ENCODE measurements at places on chromosomes 6 and 20.

DNA sequence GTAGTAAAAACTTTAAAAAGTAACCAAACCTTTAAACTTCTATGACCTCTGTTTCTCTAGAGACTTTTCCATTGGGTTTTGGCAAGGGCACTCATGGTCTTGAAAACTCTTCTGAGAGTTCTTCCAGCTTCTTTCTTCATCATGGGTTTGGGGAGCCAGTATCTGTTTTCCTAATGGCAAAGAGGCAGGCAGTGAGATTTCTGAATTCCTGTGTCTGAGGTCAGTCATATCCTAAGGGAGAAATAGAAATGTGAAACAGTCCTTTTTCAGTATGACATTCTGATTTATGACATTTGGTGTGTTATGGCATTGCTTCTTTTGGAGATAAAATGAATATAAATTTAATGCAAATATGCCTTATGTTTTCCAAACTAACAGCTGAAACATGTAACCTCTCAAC, 518.5 kb upstream of the MARCKS start:
- no peak for DNase-seq

DNA sequence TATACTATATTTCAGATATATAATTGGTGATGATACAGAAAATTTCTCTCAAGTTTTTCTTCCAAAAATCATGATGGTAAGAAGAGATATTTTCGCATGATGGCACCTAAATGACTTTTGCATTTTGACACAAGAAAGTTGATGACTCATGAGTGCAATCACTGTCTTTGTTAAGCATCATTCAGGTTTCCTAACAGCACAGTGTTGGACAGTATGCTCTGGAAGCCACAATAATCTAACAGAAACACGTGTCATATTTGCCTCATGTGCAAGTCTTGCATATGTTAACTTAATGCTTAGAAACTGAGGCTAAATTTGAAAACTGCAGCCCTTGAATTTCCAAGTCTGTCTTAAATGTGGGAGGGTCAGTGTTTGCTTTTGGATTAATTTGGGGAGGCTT, 533.5 kb downstream of the LMBRD1 start:
- no peak for DNase-seq

- DNase-seq = no peak
Observed at GRCh38 chr20:48734104-48734749, 93.6 kb downstream of the PREX1 start.

GRCh38 chr6:151452750-151453427, 963 bp upstream of the RMND1 start:
- DNase-seq = peak; percentile 8

DNA sequence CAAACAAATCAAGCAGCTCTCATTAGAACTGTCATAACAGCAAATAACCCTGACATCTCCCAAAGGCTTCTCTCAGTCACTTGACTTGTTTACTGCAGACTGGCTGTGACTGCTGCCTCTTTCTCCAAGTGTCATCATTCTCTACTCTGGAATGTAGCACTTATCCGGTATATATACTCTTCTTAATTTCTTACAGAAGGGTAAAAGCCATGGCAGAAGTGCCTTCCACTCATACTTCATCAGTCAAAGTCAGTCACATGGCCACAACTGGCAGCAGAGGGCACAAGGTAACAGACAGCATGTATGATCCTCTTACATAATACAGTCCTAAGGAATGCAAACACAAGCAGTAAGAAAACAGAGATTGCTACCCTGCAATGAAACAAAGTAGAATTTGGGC, 9.3 kb downstream of the NAPB start:
- DNase-seq = no peak

DNA sequence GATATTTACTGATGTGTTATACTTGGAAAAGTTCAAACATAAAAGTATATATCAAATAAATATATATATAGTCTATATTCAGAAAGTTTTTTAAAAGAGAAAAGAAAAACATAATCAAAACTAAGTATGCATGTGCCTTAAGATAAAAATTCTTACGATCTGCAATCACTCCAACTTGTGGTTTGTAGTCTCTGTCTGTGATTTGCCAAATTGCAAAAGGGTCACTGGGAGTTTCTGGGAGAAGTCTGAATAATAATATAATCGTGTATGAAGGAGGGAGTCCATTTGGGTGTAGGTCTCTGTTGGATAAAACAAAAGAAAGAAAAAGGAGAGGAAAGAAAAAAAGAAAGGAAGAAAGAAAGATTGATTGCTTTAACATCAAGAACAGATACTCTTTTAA, 92.4 kb downstream of the COL12A1 start:
- DNase-seq = no peak

GRCh38 chr6:168524571-168525001, 83.6 kb downstream of the SMOC2 start:
- no peak for DNase-seq

GRCh38 chr6:64334636-64335035, 699.0 kb downstream of the PHF3 start:
- no peak for DNase-seq

DNA sequence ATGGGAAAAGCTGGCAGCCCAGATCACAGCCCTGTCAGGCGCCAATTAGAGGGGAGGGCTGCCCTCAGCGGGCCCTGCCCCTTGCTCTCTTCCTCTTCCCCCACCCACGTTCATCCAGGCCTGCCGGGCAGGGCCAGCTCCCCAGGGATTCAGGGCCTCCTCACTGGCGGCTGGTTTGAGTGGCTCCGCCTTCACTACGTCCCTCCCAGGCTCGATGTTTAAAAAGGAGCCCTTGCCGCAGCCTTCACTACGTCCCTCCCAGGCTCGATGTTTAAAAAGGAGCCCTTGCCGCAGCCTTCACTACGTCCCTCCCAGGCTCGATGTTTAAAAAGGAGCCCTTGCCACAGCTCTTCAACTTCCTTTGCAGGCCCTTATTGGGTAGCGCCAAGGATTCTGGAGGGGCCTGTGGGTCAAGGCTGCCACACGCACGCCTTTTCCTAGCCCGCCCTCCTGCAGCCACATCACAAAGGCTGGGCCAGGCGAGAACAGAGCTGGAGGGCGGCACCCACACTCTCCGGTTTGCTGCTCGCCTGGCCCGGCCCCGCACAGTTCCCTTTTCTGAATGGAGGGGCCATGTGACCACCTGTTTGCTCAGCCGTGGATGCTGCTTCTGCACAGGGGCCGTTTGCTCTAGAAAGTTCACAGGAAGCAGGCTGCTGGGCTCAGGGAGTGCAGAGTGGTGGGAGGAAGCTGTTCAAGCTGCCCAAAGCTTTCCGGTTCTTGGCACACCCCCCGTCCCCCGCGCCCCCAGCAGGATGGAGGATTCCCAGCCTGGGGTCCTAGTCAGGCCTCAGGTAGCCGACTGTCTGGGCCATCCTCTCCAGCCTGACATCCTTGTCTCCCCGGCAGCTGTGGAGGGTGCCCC, 1.6 kb downstream of the SLC17A9 start:
- DNase-seq = peak; percentile 85

GRCh38 chr20:33675136-33675959, 1.1 kb upstream of the NECAB3 start:
- DNase-seq = no peak

DNA sequence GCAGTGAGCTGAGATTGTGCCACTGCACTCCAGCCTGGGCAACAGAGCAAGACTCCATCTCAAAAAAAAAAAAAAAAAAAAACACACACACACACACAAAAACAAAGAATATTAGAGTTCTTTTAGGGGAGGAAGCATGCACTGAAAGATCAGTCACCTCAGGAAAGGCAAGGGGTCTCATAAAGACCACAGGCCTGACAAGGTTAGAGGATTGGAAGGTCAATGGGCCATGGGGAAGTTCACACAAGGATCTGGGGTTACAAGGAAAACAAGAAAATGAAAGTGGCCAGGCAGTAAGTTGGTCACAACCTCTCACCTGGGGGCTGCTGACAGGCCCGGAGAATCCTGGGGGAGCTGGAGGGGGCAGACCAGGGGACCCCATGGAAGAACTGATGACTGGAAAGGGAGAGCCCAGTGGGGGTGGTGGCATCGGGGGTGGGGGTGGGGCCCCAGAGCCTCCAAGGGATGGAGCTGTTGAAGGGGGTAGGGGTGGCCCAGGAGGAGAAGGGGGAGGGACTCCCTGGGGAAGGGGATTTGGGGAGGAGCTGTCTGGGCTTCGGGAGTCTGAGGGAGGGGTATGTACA, 1.5 kb downstream of the RXRB start:
- no peak for DNase-seq

- DNase-seq = no peak
Observed at GRCh38 chr20:58459058-58459750, 56.0 kb downstream of the APCDD1L start.

DNA sequence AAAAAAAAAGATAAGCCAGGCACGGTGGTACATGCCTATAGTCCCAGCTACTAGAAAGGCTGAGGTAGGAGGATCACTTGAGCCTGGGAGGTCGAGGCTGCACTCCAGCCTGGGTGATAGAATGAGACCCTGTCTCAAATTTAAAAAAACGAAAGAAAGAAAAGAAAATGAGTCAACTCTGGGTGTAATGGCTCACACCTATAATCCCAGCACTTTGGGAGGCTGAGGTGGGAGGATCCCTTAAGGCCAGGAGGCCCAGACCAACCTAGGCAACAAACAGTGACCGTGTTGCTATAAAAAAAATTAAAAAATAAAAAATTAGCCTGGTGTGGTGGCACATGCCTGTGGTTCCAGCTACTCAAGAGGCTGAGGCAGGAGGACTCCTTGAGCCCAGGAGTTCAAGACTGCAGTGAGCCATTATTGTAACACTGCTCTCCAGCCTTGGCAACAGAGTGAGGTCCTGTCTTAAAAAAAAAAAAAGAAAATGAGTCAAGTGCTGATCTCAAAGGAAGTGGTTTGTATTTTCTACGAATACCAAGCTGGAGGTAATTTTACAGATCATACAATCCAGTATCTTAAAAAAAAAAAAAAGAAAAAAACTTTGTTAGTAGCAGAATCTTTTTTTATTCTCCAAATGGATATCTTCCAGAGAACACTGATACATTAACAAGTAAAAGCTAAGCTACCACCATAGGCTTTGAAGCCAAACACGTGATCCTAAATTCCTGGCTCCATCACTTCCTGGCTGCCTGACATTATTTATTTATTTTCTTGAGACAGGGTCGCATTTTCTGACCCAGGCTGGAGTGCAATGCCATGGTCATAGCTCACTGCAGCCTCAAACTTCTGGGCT, 5.7 kb downstream of the COMMD7 start:
- no peak for DNase-seq

DNA sequence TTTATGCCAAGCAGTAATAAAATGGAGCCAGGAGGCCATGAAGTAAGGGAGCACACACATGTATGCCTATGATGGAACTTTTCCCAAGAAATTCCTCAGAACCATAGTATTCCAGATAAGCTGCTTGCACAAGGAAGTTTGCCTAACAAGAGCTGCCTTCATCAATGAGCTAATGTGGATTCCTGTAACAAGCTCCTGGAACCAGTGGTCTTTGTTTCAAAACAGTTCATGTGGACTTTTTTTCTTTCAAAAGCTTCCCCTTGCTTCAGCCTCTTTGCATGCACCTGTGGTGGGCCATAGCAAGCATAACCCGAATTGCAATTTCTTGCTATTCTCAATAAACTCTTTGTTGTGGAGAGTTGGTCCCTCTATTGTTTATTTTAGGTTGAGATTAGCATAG, 359.6 kb downstream of the UTRN start:
- DNase-seq = no peak

DNA sequence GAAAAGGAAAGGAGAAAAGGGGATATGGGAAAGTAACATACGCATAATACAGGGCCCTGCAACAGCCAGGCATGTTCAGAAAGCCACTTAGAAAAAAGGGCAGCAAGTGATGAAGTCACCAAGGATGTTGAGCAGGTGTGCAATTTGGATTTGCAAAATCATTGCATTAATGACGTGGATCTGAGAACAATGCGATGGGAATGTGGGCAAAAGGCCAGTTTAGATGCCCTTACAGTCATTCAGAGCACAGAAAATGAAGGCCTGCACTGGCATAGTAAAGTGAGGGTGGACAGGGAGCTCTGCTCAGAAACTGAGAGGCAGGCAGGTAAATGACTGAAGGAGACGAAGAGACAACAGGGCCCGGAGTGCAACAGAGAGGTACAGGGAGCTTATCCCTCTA, 123.7 kb upstream of the NHSL1 start:
- DNase-seq = no peak

- DNase-seq = no peak
Observed at GRCh38 chr6:74871757-74872156, 334.1 kb downstream of the COL12A1 start.

- no peak for DNase-seq
Observed at GRCh38 chr20:32263398-32263954, 14.0 kb upstream of the KIF3B start.

DNA sequence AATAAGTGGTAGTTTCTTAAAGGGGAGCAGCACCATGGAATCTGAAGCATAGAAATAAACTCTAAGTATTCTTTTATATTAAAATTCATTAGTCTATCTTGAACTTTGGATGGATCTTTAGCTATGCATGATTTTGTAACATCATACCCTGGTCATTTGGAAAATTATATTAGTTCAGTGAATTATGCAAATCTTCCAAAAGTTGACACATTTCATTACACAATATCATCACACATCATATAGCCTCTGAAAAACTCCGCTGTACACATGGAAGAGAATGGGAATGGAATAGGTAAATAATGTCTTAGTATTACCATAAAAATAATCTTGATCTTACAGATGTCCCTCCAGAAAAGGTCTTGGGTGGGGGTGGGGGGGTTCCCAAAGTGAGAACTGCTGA, 96.1 kb downstream of the ATXN1 start:
- no peak for DNase-seq

DNA sequence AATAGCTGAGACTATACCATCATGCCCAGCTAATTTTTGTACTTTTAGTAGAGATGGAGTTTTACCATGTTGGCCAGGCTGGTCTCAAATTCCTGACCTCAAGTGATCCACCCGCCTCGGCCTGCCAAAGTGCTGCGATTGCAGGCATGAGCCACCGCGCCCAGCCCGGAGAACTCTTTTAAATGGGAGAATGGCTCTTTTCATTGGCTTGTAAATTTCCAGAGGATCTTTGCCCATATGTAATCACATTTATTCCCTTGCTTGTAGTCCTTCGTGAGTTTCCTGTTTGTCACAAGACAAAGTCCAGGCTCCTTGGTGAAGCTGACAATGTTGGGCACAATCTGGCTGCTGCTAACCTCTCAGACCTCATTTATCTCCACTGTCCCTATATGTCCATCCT, 135.1 kb downstream of the CEP57L1 start:
- no peak for DNase-seq

DNA sequence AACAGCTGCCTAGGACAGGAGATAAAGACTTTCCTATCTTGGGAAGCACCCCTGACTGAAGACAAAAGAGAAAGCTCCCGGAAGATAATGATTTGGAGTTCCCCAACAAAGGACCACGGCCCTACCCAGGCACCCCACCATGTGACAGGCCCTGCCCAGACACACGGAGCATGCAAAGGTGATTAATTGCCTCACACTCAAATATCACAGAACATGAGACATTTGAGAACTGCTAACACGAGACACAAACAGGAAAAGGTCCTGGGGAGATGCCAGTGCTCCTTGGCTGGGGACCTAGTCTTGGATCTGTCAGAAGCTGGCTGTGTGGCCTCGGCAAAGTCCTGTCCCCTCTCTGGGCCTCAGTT, 82.5 kb upstream of the PTPN1 start:
- DNase-seq = no peak

GRCh38 chr6:156688620-156688971, 88.6 kb upstream of the ARID1B start:
- no peak for DNase-seq

- DNase-seq = peak; percentile 37
Observed at GRCh38 chr6:107866606-107867301, 42.6 kb upstream of the SCML4 start.

Measured in NCI-H345 (cell line).